NCI-H1417 treated with DMSO at 0.1 percent for 48 hours (cell line): ENCODE measurements at places on chromosomes 1 and 21.

DNA sequence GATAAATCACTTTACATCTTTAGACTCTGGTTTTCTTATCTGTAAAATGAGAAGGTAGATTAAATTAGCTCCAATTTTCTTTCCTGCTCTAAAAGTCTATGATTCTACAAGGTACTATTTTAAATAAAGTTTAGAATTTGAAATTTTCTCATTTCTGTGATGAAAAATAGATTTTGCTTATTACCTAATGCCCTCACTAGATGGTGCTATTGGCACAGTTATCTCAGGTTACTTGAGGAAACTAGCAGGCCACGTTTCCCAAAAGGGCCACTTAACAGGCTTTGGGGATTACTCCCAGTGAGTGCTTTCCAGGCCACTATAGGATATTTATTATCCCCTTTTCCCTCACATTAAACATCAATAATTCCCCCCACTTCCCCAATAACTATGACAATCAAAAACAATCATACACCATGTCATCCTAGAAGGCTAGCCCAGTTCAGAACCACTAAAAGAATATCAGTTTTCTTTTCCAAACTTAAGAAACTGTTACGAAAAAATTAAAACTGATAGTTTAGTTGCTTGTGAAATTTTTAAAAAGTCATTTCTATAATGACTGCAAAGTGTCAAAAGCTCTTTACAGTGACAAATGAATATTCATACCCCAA lies 30.6 kb downstream of the OMA1 start:
- peak; percentile 36 for DNase-seq

- no peak for DNase-seq
Measured at GRCh38 chr1:159853417-159854115, 8.9 kb downstream of the VSIG8 start.

DNA sequence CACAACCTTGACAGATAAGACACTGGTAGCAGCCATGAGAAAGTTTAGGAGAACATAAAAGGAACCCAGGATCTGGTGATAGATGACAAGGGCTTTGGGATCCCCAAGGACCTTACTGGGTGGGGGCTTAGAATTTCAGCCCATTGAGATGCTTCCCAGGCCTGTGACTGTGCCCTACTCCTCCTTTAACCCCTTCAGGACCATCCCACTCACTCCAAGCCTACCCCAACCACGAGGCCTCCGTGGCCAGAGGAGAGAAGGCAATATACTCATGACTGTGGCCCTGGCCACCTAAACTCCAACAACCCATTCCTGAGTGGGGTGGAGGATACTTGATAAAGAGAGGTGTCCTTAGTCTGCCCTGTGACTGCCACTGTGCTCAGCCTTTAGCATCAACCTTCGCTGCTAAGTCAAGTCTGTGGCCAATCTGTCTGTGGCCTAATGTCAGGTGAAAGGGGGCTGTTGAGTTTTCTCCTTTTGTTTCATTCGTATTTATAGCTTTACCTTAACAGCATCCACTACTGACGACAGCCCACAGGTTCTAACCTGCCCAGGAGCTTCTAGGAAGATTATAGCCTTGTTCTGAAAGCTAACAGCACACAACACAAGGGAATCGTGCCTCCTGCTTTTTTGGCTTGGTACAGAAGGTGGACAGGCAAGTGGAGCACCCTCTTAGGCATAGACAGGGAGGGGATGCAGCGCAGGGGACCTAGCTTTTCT lies 16.9 kb upstream of the BCAR3 start:
- no peak for DNase-seq

GRCh38 chr1:51086496-51087271 lies 15.3 kb upstream of the C1orf185 start:
- no peak for DNase-seq

DNA sequence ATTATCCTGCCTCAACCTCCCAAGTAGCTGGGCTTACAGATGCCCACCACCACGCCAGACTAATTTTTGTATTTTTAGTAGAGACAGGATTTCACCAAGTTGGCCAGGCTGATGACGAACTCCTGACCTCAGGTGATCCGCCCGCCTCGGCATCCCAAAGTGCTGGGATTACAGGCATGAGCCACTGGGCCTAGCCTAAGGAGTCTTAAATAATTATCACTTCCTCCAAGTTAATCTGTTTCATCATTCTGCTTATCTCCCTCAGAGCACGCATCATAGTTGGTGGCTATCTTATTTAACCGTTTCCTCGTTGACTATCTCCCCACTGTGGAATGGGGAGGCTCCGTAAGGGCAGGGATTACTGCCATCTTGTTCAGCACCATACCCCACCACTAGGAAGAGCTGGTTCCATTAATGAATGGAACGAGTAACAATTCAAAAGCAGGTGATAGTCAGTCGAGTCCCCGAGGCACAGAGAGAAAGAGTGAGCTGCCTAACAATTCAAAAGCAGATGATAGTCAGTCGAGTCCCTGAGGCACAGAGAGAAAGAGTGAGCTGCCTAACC lies 52.7 kb downstream of the GLUL start:
- no peak for DNase-seq

GRCh38 chr1:246365708-246366107 lies 141.4 kb downstream of the SMYD3 start:
- no peak for DNase-seq
